ENCODE measurements at places on chromosomes 11 and 22.

- DNase-seq: no peak
Observed at GRCh38 chr11:87020764-87021365, 16.9 kb upstream of the TMEM135 start.

- no peak for DNase-seq
Observed at GRCh38 chr11:70883973-70884623, 368.3 kb downstream of the SHANK2 start.

GRCh38 chr22:24810043-24810749 is 4.2 kb downstream of the SGSM1 start:
- no peak for DNase-seq

GRCh38 chr11:10274726-10275125 is 19.3 kb downstream of the SBF2 start:
- no peak for DNase-seq

DNA sequence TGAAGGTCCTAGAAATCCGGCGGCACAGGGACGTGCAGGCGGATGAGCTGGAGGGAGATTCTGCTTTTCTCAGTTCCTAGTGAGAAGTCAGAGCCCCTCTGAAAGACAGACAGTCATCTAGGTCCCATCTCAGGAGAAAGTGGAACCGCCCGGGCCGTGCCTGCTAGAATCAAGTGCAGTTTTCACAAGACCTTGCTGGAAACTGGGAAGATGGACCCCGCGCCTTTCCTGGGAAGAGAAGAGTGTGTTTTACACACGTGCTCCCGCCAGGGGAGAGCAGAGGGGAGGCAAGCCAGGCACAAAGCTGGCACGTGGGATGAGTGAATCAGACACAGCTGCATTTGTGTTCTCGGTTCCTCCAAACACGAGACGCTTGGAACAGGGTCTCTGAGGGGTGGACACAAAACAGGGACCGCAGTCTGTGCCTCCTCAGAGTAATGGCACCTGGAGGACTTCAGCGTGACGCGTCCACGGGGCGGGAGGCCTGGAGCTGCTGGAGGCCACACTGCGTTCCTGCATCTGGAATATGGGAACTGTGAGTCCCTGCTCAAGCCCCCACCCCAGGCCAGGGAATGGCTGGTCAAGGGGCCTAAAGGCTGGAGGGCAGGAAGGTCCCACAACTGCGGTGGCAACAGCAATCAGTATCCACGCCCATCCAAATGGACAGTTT is 218.3 kb downstream of the BRD1 start:
- no peak for DNase-seq

- DNase-seq: no peak
Observed at GRCh38 chr11:94342250-94342649, 37.9 kb downstream of the IZUMO1R start.

- no peak for DNase-seq
Observed at GRCh38 chr22:29073618-29074275, 912 bp downstream of the KREMEN1 start.

DNA sequence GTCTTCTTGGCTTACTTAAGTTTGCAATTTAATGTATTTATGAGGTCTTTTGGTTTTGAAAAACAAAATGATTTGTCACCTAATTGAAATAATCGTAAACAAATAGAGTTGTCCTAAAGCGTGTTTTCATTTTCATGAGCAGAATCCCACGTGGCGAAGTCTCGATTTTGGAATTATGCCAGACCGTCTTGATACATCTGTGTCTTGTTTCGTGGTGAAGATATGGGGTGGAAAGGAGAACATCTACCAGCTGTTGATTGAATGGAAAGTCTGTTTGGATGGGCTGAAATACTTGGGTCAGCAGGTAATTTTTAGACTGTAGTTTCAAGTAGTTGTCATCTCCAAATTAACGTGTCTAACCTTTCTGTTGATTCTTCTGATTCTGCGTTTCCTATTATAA is 64.7 kb downstream of the UVRAG start:
- DNase-seq: no peak

DNA sequence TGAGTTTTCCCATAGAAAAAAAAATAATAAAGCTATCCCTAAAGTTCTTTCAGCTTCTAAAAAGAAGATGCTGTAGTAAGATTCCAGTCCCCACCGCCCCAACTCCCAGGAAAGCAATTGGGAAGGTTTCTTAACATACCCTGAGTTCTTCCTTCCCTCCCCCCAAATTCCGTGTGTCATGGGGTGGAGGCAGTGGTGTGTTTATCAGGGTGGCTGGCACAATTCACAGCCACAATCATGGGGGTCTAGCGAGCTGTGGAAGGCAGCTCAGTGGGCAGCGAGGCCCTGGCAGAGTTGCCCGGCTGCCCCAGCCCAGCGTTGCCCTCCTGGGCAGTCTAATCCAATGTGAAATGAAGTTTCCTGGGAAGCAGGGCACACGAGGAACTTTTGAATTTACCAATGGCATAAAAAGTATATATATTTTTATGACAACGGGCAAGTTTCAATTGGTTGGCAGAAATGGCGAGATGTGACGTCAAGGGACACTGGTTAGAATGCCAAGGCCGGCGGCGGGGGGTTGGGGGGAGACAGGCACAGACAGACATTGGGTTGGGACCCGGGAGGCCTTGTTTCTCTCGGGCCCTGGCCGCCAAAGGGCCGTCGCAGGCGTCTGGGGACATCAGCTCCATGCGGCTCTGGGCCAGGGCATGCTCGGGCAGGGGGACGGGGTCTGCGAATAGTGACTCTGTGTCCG is 80.7 kb upstream of the PPARA start:
- no peak for DNase-seq

DNA sequence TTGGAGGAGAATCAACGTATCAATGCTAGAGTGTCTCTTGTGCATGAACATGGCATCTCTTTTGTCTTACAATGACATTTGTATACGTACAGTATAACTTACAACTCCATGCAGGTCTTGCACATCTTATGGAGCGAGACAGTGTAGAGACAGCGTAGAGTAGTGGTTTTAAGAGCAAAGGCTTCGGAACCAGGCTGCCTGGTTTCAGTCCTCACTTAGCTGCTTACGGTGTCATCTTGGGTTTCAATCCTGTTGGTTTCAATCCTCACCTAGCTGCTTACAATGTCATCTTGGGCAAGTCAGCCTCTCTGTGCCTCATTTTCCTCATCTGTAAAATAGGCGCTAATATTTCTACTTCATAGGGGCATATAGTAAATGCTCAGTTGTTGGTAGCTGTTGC is 98.2 kb downstream of the PACS1 start:
- DNase-seq: no peak

DNA sequence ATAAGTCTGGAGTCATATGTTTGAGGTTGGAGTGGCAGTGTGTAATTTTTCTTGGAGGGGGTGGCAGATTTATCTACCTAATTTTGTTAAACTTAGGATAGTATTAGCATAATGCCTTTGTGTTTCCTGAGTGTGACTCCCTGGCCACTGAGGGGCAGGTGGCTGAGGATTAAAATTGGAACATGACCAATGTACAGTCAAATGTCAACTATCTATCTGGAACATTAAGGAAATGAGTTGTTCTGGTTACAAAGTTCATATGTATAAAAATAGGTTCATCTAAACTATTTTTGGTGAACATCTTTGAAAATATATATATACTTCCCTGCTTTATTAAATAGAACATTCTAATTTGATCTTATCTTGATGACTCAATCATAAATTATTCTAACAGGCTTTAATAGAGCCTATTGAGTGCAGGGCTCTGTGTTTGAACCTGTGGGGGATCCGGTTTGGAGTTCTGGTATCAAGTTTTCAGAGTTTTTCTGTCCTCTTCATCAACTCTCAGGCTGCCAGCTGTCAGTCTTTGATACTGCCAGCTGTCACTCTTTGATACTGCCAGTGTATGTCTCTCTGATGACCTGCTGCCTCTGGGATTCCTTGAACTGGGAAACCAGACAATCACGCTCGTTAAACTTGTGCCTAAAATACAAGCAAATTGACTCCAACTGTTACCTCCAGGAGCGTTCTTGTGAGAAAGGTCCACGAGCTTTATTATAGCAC is 309.6 kb downstream of the METTL15 start:
- no peak for DNase-seq

GRCh38 chr11:102476069-102476468 is 23.5 kb upstream of the TMEM123 start:
- no peak for DNase-seq
